ENCODE measurements at places on chromosomes 1 and 21.
A peak's percentile ranks its signal among the peaks of the same experiment; 100 is the strongest.

GRCh38 chr1:226787071-226787470, 48.0 kb upstream of the ITPKB start:
- DNase-seq = no peak

GRCh38 chr1:152084853-152085252, 4.0 kb downstream of the TCHHL1 start:
- DNase-seq = no peak

DNA sequence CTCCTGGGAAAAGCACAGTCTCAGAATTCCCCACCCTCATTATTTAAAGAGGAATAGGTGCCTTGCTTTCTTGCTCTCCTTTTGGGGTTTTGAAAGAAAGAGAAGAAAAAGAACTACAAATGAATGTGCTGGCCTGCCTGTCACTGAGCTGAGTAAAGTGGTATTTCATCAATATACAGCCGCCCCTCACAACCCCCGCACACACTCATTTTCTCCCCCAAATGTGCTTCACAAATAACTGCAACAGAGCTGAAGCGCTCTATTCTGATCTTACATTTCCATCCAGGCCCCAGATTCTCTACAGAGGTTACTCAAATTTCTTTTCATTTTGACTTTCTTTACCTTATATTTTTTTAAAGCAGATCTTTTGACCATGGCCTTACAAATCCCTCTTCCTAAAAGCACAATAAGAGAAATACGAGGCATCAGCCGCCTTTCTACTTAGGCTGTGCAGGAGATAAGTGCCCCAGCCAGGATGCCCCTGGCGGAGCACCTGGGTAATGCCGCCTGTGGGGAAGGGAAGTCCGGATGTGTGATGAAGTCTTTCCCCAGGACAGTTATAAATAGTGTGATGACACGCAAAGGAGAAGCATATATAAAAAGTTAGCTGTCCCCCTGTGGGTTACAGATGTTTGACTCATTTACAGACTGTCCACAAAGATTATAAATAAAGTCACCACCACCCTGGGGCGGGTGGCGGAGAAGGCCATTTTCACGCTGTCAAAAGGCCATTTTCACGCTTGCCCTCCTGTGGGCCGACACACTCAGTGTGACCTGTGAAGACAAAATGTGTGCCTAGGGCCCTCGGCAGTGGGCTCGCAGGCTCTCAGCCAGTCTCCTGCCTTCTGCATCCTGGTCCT, 6.5 kb downstream of the KCNN3 start:
- no peak for DNase-seq

DNA sequence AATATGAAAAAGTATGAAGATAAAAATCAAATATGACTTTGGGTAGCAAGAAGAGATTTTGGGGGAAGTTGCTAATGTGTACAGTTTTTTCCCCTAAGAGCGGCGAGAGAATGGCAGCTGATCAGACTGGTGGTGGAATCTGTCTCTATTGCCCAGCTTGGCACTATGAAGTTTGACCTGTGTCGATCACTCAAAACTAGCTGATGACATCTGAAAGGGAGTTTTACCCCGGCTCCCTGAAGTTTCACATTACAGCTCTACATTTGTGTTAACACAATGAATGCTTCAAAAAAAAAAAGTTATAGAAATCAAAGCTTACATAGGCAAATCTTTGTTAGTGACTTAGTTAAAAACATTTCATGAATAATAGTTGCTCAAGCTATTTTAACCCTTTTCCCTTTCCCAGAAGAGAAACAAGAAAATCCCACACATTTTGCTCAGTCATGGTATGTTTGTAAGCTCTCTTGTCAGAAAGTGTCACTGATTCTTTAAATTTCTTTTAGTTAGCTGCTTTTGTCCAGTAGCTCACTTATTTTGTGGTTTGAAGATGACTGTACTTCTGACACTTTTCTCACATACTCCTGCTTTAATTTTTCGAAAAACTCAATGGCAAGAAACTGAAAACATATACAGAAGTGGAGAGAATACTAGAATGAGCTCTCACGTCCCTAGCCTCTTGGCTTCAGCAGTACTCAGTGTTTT, 41.3 kb downstream of the DYRK1A start:
- DNase-seq = no peak

DNA sequence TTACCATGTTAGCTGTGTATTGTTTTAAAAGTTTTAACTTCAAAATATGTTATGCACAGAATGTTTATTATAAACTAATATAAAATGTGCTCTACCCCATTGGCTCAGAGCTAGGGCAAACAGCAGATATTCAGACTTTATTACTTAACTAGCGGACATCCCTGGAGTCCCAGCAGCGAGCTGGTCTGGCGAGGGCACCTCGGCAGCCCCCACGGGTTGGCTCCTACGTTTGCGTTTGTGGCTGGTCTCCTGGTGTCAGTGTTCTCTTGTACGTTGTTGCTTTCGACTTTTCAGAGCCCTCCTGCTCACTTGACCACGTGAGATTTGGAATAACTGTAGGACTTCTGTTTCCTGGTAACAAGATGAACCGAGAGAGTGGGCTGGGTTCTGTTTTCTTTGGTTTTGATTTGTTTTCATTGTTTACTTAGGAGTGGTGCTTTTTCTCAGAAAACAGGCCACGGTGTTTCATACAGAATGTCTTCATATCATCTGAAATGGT, 44.5 kb downstream of the CBS start:
- no peak for DNase-seq

GRCh38 chr1:13618483-13618882, 34.9 kb downstream of the PDPN start:
- no peak for DNase-seq

DNA sequence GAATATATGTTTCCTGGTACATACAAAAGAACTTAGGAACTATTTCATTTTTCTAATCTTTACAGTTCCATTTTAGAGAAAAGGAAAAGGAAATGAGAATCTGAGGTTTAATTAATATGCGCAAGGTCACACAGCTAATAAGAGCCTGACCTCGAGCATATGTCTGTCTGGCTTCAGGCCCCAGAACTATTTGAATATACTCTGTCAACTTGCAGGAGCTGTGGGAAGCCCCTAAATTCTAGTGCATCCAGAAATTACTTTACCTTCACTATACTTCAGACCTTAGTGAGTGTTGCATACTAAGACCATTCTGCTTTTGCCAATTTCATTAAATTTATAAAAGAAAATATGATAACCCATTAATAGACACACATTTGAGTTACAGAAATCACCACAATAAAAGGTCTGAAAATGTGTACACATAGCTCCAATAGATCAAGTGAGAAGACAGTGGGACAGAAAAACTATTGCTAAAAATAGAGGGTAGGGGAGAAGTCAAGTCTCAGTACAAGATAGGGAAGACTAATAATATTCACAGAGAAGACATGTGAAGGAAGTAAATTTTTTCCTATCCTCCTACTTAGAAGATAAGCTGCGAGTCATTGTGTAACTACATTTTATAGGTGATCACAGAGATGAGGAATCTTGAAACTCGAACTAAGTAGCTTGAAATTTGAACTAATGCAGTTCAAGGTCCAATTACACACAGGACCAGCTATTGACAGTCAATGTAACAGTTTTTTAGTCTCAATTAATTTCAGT, 3.8 kb downstream of the RGS13 start:
- DNase-seq = no peak

GRCh38 chr1:149963358-149963757, 26.7 kb upstream of the MTMR11 start:
- DNase-seq = no peak

- DNase-seq = no peak
Measured at GRCh38 chr1:172287208-172287607, 133.3 kb upstream of the C1orf105 start.

DNA sequence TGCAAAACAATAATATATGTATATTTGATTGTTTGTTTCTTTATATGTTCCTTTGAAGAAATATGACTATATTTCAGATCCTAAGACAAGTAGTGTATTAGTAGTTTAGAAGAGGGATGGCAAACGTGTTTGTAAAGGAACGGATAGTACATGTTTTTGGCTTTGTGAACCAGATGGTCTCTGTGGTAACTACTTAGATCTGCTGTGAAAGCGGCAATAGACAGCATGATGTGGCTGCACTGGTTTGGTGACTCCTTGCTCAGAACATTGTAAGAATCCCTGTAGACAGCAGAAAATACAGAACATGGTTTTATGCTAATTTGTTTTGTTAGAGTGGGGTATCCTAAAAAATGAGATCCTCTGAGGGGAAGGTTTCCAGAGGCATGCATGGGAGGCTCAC, 3.1 kb downstream of the ACADM start:
- DNase-seq = no peak

GRCh38 chr1:87149241-87150041, 179.2 kb upstream of the LMO4 start:
- DNase-seq = peak; percentile 21

- no peak for DNase-seq
Measured at GRCh38 chr1:29156543-29157268, 25.0 kb downstream of the SRSF4 start.

GRCh38 chr1:115113766-115114165, 24.5 kb upstream of the TSPAN2 start:
- no peak for DNase-seq

DNA sequence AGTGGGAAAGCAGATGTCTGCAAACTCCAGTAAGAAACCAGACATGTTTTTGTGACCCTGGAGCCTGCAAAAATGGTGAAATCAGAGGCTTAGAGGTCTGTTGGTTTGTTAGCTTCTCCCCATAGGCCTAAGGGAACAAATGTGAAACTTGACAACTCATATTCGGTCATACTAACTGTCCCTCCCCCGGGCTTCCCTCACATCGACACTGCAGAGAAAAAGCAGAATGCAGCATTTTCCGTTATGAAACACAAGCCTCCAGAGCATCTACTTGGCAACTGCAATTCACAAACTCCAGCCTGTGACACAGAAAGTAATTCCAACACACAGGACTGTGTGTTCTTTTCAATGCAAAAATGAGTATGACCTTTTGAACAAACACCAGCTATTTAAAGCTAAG, 3.7 kb downstream of the KCNA2 start:
- no peak for DNase-seq

GRCh38 chr1:153633161-153633753, 609 bp upstream of the CHTOP start:
- no peak for DNase-seq

- no peak for DNase-seq
Measured at GRCh38 chr1:30010506-30011106, 712.8 kb downstream of the MATN1 start.

DNA sequence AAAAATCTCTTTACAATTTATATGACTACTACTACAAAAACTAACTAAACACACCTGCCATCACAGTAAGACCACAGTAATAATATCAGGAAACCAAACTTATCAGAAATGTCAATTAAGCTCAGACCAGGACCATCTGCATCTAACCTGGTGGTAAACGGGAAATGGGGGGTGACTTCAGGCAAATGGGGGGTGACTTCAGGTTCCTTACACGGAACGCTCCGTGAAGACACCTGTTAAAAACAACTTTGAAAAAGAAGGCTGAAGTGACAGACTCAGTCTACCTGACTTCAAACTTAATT, 15.8 kb downstream of the PRDM15 start:
- no peak for DNase-seq

GRCh38 chr1:73359001-73359400, 839.0 kb downstream of the LRRIQ3 start:
- DNase-seq = no peak

GRCh38 chr21:29737186-29737585, 202.6 kb downstream of the GRIK1 start:
- DNase-seq = no peak

DNA sequence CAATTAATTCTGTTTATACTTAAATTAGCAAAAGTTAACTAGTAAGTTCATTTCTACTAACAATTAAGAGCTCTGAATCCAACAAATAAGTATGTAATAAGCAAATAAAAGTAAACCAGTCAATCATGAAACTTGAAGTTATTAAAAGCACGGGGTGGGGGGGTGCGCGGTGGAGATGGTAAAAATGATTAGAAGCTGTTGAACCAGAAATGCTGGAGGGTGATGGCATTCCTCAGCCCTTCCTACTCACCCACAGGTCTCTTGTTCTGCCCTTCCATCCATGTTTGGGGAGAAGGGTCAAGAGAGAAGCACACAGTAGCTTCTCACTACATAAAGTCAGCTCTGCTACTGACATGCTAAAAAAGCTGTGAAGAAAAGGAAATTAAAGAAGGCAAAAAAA, 63.5 kb downstream of the AKT3 start:
- DNase-seq = no peak

DNA sequence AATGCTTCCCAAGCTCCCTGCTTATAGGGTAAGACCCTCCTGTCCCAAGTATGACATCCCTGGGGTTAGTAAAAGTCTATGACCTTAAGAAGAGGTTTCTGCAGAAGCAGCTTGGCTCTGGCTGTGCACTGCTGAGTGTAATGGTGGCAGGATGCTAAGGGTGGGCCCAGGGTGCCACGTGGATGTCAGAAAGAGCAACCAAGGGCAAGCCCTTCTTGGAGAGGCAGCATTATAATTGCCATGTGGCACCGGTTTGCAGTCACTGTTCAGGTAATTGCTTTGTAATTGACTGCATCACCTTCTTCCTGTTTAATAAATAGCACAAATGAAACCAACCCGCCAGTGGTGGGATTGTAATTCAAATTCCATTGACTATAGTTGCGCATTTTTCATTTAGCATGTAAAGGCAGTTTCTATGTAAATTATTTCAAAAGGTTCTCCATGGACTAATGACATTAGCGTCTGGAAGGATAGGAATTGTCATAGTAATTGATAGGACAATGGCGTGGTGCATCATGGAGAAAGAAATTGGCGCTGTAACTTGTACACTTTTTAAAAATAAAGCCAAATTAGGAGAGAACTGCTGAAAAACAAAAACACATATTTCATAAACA, 490.6 kb upstream of the VAMP3 start:
- no peak for DNase-seq

DNA sequence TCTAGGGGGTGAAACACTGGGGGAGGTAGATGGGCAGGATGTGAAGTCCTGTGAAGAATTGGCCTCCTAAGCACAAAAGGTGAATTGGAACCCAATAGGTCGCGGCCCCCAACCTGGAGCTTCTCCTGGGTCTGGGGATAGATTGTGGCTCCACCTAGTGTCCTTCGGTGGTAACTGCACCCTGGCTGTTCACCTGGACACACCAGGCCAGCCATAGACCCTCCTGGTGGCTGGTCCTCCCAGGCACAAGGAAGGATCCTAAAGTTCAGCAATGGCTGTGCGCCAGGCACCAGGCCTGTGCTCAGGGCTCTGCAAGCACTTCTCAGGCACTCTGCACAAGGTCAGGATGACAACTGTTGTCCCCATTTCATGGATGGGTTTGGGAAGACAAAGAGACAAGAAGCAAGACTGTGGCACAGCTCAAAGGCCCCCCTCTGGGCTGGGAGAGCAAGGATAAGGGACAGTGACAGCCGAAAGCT, 13.5 kb downstream of the ESPN start:
- DNase-seq = peak; percentile 36

DNA sequence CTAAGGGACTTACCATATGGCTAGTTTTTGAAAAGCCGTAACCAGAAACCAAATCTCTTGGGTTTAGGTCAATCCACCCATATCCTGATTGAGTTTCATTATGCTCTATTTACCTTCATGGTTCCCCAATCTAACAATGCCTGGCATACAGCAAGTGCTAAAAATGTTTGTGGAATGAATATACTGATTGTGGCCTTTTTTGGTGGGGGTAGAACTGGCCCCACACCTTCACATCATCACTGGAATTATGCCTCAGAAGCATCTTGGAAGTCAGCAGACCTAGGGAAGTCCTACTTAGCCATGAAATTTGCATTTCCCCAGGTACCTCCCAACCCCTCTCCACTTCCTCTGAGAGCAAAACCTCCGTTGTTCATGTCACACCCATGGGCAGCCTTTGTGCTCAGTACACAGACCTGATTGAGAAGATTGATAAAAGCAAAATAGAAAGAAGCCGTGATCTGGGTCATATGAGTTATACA, 17.8 kb upstream of the SLAMF1 start:
- no peak for DNase-seq
